ENCODE measurements at places on chromosomes 7 and 10. TPM values are rescaled to one million over a fixed set of nuclear protein-coding genes. Genes with fewer than 3 reads are reported as not detected.

Gene OPTN
- polyA plus RNA-seq = 139 TPM

Gene PTCD1
- polyA plus RNA-seq = 2.3 TPM

Gene CPN1
- not detected for polyA plus RNA-seq

Gene GPRIN2
- not detected for polyA plus RNA-seq

Gene FKBP6
- polyA plus RNA-seq = not detected

Gene KCNH2
- 0.20 TPM for polyA plus RNA-seq

Gene FOXK1
- 5.2 TPM for polyA plus RNA-seq

Gene PGAM2
- polyA plus RNA-seq = not detected

Gene AKR1C8
- not detected for polyA plus RNA-seq

Gene TFPI2
- polyA plus RNA-seq = 57.6 TPM

Gene CYP26A1
- polyA plus RNA-seq = not detected

Gene SPDYE2
- not detected for polyA plus RNA-seq

Gene ITPRID1
- polyA plus RNA-seq = not detected

Gene TBRG4
- polyA plus RNA-seq = 27.4 TPM

Gene AGBL3
- 0.56 TPM for polyA plus RNA-seq

Gene DOCK1
- polyA plus RNA-seq = 27.2 TPM

Gene GPR146
- 2.2 TPM for polyA plus RNA-seq
